HS-27A (cell line): ENCODE measurements at places on chromosomes 2 and 18.

DNA sequence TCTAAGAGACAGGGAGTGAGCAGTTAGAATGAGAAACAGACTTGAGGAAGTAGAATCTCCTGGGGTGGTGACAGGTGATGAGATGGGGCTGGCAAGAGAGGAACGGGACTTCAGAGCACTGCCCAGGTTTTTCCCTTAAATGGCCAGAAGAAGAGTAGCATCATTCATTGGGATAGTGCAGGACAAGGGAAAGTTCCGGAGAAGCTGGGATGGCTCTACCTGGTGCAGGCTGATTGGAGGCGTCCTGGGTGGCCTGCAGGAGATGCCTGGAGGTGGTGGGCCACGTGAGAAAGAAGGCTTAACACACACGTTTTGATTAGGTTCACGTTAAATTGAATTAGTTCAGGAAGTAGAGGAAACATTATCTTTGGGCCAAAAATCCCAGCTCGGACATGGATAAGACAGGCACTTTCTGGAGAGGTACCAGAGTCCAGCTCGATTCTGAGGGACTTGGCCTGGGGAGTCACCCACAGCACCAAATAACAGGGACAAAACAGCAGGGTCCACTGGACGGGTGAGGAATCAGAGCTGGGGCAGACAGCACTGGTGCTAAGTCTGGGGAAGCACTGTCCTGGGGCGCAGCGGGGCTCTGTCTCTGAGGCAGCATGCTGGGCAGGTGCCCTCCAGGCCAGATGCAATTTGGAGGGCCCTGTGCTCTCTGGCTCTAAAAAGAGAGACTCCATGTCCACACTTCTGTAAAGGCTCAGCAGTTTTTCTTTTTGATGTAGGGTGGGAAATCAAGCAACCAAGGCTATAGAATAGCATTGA, 512.3 kb upstream of the RAB6C start:
- DNase-seq, result no peak

- DNase-seq, result peak; percentile 17
Observed at GRCh38 chr18:7904529-7904928, 337.4 kb downstream of the PTPRM start.

DNA sequence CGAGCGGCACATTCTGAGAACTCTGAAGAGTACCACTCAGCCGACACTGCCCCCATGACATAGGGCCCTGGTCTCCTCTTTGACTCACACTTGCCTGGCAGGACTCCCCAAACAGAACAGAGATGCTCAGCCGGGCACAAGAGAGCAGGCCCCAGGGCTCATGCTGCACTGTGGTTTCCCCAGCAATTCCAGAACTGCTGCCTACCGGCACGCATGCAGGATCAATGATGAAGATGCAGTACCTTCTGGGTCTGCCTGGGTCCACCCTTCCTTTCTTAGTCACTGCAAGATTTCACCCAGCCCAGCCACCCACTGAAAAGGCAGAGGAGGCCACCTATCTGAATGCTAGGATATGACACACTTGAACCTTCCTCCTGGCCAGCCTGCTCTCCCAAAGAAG, 49.4 kb downstream of the BCL11A start:
- DNase-seq, result no peak

- no peak for DNase-seq
Observed at GRCh38 chr2:99607454-99607853, 117.6 kb upstream of the REV1 start.

- no peak for DNase-seq
Observed at GRCh38 chr2:208542465-208543041, 136.0 kb downstream of the PTH2R start.

- no peak for DNase-seq
Observed at GRCh38 chr2:130864830-130865800, 28.4 kb downstream of the ARHGEF4 start.

DNA sequence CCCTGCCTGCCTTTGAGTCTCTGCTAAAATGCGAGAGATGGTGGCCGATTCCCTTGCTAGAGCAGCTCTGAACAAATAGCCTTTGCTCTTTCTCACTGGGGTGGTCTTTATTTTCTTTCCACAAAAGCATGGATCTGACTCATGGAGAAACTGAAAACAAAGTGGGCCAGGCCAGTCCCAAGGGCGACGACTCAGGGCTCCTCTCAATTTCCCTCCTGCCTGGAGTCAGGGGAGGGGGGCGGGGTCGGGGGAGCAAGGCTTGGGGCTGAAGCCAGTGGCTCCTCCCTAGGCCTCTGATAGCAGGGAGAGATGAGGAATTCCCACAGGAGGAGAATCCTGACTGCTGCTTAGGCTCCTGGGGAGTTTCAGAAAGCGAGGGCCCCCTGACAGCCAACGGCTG, 17.1 kb upstream of the IL1R2 start:
- no peak for DNase-seq
